ENCODE measurements at places on chromosomes 4 and X. TPM values are rescaled to one million over a fixed set of nuclear protein-coding genes. Genes with fewer than 3 reads are reported as not detected.

Gene ZNF711
- total RNA-seq, result 1.6 TPM

Gene MAGEB4
- total RNA-seq, result not detected

Gene GYG2
- total RNA-seq, result 0.58 TPM

Gene SOX3
- not detected for total RNA-seq

Gene MAB21L2
- total RNA-seq, result 0.32 TPM

Gene LUZP4
- total RNA-seq, result not detected

Gene PDE5A
- 19.9 TPM for total RNA-seq

Gene MBTPS2
- 13.2 TPM for total RNA-seq

Gene LARP1B
- total RNA-seq, result 17.8 TPM

Gene MAGIX
- 2.6 TPM for total RNA-seq

Gene ENAM
- 9.9 TPM for total RNA-seq

Gene AMBN
- total RNA-seq, result not detected

Gene DUX4
- not detected for total RNA-seq

Gene PNMA5
- total RNA-seq, result not detected

Gene HERC6
- 11.2 TPM for total RNA-seq

Data from heart left ventricle (tissue), 16 donors.